Stimulated activated CD8-positive, alpha-beta memory T cell treated with anti-CD3 and anti-CD28 coated beads, Interleukin-15, amount 100 ng/mL, for 24 hours (primary cell): ENCODE measurements at places on chromosomes 2 and 18.

DNA sequence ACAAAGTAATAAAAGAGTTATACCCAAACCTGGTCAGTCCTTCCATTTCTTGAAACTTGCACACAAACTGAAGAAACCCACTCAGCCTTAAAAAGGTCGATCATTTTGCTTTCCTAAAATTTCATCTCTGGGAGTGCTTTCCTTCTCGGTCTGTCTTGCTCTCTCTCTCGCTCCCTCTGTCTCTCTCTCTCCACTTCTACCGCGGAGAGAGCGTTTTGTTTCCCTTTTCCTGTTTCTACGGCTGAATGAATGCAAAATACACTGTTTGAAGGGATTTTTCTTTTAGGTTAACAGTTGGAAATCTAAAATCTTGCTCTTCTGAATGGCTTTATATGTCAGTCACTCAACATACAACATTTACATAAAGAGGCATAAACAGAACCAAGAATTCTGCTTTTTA lies 424.2 kb downstream of the TGIF1 start:
- no peak for DNase-seq

GRCh38 chr18:10937743-10938640 lies 211.4 kb downstream of the PIEZO2 start:
- no peak for DNase-seq

DNA sequence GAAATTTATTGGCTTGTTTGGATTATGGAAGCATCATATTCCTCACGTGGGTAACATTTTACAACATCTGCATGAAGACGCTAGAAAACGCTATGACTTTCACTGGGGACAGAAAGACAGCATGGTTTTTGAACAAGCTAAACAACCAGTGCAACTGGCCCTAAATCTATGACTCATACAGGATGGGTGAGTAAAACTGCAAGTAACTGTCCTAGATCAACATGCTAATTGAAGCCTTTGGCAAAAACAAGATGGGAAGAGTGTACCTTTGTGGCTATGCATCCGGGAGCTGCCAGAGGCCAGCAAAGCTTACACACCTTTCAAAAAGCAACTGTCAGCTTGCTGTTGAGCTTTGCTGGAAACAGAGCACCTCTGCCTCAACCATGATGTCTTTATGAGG lies 1096.0 kb upstream of the DDX18 start:
- DNase-seq = no peak

DNA sequence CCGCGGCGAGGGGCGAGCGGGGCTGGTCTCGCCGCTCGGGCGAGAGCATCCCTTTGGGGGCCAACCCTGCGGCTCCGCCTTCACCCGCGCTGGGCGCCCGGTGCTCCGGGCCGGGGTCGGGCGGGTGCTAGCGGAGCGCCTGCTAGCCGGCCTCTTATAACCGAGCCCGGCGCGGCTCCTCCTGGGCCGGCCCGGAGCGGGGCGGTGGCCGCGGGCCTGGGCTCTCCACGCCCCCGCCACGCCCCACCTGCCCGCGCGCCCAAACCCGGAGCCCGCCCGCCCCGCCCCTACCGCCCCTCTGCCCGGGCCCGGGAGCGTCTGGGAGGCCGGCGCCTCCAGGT lies at the start of gene FOXI3:
FOXI3 (minus strand) TSS at position 129 of the 341 bp plus-strand sequence. CDS start 158 bp downstream, outside the sequence.
- no peak for DNase-seq

- DNase-seq = no peak
Measured at GRCh38 chr2:27095745-27096651, 9.4 kb downstream of the KHK start.

- DNase-seq = no peak
Measured at GRCh38 chr2:96631804-96632435, 6.2 kb downstream of the KANSL3 start.

DNA sequence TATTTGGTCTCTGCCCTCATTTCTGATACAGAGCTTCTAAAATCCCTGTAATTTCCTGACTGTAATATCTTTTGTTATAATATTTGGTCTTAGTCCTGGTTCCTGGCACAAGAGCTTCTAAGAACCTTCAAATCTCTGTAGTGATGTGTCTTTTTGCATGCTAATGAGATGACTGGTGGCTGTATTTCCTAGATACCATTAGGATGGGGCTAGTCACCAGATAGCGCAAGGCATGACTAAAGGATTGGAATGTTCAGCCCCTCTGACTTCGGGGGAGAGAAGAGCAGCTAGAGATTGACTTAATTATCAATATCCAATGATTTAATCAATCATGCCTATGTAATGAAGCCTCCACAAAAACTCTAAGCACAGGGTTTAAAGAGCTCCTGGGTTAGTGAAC lies 620.8 kb upstream of the ACVR2A start:
- DNase-seq = no peak
